Caco-2 (cell line): ENCODE measurements at places on chromosomes 2 and 18.

- no peak overlapping the region for H3K4me3 ChIP-seq
- H3K4me1 ChIP-seq, result peaks cover 11% of the 10 kb centered on the region
- H3K27me3 ChIP-seq, result no peaks in the 10 kb centered on the region
- peak; percentile 83 for DNase-seq
- H3K27ac ChIP-seq, result peak overlapping the region; percentile 64
- H3K36me3 ChIP-seq, result peaks cover 12% of the 10 kb centered on the region; the same call in 1 of the 2 replicates
Measured at GRCh38 chr2:190979906-190980629, 33.9 kb downstream of the STAT1 start.

GRCh38 chr18:4276953-4277585 is 178.0 kb downstream of the DLGAP1 start:
- no peak overlapping the region for H3K4me3 ChIP-seq
- H3K36me3 ChIP-seq, result no peaks in the 10 kb centered on the region
- H3K27me3 ChIP-seq, result no peaks in the 10 kb centered on the region

DNA sequence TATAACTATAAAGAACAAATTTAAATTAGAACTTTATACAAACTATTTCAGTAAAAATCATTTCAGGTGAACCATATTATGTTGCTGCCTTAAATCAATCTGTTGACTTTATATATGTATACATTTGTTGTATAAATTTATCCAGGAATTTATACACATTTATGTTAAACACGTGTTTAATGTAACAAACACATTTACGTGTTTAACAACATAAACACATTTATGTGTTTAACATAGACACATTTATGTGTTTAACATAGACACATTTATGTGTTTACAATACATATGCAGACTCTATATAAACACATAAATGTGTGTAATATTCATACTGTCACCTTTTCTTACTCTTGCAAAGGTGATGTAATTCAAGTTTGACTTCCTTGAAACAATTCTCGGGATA is 75.4 kb upstream of the TWSG1 start:
- no peaks in the 10 kb centered on the region; the same call in 1 of the 2 replicates for H3K36me3 ChIP-seq
- no peak for DNase-seq
- H3K27me3 ChIP-seq, result no peaks in the 10 kb centered on the region
- no peak overlapping the region for H3K4me3 ChIP-seq

- H3K36me3 ChIP-seq, result no peaks in the 10 kb centered on the region
- DNase-seq, result no peak
- H3K27me3 ChIP-seq, result no peaks in the 10 kb centered on the region
- peaks cover 37% of the 10 kb centered on the region for H3K4me1 ChIP-seq
- no peak overlapping the region for H3K27ac ChIP-seq
- H3K4me3 ChIP-seq, result no peak overlapping the region
Measured at GRCh38 chr18:22826726-22827125, 106.4 kb upstream of the RBBP8 start.

DNA sequence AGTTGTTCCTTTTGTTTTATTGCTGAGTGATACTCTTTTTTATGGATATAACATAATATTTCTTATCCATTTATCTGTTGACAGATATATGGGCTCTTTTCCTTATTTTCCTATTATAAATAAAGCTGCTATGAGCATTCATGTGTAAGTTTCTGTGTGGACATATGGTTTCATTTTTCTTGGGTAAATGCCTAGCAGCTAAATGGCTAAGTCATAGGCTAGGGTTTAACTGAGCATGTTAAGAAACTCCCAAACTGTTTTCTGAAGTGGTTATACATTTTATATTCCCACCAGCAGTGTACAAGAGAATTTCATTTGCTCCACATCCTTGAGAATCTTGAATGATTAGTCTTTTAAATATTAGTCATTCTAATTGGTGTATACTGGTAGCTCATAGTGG is 786.6 kb upstream of the CDH2 start:
- H3K4me1 ChIP-seq, result no peaks in the 10 kb centered on the region
- H3K27ac ChIP-seq, result no peak overlapping the region
- no peaks in the 10 kb centered on the region for H3K36me3 ChIP-seq
- no peak for DNase-seq
- no peak overlapping the region for H3K4me3 ChIP-seq
